CD4-positive, alpha-beta T cell treated with Interleukin-1 beta for 1 hour (primary cell): ENCODE measurements at places on chromosomes 4 and X.

GRCh38 chr4:58760737-58761136 lies 1650.6 kb upstream of the IGFBP7 start:
- no peak for DNase-seq

- no peak for DNase-seq
These were observed 33.2 kb upstream of the OCIAD2 start for GRCh38 chr4:48939785-48940184.

- DNase-seq, result no peak
These were observed 3.3 kb downstream of the RPS4X start for GRCh38 chrX:72273718-72274117.

DNA sequence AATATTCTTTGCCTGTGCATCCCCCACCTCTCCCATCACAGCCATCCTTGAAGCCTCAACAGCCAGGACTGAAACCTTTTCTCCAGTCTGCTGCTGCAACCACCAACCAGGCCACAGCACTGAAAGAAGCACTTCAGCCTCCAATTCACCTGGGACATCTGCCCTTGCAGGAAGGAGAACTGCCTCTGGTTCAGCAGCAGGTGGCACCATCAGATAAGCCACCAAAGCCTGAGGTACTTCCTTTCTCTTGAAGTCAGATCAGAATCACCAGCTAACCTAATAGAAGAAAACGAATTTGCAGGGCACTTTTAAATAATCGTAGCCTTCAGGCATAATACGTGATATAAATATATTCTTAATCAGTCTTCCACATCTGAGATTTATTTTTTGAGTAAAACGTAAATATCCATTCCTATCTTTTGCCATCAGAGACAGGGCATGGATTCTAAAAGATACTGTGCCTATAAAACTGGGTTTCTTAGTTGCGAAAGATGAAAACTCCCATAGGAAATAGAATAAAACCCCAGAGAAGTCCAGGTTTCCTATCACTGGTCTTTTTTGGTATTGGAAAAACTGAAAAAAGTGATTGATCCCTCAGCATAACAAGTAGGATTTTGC lies 9.5 kb downstream of the AMBN start:
- DNase-seq, result peak; percentile 74

GRCh38 chr4:38805530-38806145 lies 1.0 kb upstream of the TLR1 start:
- peak; percentile 55 for DNase-seq

DNA sequence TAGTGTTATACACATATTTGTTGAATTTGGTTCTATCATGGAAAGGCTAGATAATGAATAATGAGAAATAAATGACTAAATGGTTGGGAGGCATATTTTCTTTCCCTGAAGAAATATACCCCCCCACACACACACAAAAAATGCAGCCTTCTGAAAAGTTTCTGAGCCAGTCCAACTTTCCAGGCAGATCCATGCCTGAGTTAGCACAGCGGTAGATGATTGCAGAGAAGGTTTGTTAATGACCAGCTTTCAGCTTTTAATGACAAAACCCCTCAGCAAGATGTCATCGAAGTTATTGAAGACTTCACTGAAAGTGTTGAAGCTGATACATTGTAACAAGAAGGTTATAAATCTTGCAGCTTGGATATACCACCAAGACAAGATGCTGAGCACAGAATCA lies 61.4 kb downstream of the GBA3 start:
- DNase-seq, result no peak

GRCh38 chr4:52555356-52555716 lies 103.8 kb downstream of the USP46 start:
- no peak for DNase-seq

GRCh38 chr4:142278171-142278570 lies 567.9 kb downstream of the INPP4B start:
- no peak for DNase-seq

- DNase-seq, result no peak
These were observed 52.5 kb downstream of the TMEM156 start for GRCh38 chr4:38979511-38980230.

DNA sequence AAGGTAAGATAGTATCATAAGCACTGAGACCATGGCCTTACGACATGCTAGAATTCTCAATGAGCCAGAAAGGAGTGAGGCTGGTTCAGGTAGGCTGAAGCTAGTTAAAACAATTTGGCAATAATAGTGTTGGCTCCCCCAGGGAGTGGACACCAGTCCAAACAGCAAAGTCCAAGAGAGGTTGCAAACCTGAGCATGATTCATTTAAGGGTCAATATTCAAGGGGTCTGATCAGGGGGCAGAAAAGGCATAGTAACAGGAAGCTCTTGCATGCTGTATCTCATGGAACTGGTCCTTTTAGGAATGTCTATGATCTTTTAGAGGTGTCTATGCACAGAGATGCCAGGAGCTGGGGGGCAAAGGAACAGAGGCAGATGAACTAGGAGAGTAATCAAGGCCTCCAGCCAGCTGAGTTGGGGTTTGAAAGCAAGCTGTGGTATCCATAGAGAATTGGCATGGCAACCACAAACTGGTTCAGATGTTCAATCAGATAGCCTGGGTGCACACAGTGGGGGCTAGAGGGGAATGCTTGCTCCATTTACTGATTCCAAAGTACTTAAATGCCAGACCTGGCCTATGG lies 5.1 kb downstream of the GJB1 start:
- no peak for DNase-seq

GRCh38 chr4:3708611-3709010 lies 57.6 kb upstream of the ADRA2C start:
- DNase-seq, result no peak
